ENCODE measurements at places on chromosomes 3 and 15.

DNA sequence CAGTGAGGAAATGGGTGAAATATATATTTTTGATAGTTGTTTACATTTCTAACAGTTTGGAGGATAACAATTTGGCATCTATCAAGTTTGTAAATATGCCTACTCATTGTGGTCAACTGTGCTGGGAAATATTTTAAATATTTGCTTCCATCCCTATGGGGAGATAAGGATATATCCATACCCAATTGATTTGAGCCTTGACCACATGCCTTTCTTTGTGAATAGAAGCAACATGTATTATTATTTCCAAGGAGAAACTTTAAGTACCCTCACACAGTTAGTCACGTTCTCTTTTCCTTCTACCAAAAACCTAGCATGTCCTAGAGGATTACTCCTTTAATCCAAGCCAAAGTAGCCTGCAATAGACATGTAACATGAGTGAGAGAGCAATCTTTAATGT is 245.4 kb upstream of the CBLB start:
- H3K4me1 ChIP-seq = no peaks in the 10 kb centered on the region
- no peak for DNase-seq
- no peaks in the 10 kb centered on the region for H3K27me3 ChIP-seq
- H3K36me3 ChIP-seq = no peaks in the 10 kb centered on the region
- H3K27ac ChIP-seq = no peak overlapping the region
- no peak overlapping the region for H3K4me3 ChIP-seq

GRCh38 chr3:124463234-124463633 is 267.0 kb upstream of the UMPS start:
- no peaks in the 10 kb centered on the region for H3K4me1 ChIP-seq
- H3K36me3 ChIP-seq = no peaks in the 10 kb centered on the region
- H3K4me3 ChIP-seq = no peak overlapping the region
- no peak overlapping the region for H3K27ac ChIP-seq
- no peaks in the 10 kb centered on the region for H3K27me3 ChIP-seq

- no peaks in the 10 kb centered on the region for H3K27me3 ChIP-seq
- H3K4me1 ChIP-seq = no peaks in the 10 kb centered on the region
- no peak overlapping the region for H3K27ac ChIP-seq
Observed at GRCh38 chr3:25037049-25037547, 391.0 kb upstream of the RARB start.

DNA sequence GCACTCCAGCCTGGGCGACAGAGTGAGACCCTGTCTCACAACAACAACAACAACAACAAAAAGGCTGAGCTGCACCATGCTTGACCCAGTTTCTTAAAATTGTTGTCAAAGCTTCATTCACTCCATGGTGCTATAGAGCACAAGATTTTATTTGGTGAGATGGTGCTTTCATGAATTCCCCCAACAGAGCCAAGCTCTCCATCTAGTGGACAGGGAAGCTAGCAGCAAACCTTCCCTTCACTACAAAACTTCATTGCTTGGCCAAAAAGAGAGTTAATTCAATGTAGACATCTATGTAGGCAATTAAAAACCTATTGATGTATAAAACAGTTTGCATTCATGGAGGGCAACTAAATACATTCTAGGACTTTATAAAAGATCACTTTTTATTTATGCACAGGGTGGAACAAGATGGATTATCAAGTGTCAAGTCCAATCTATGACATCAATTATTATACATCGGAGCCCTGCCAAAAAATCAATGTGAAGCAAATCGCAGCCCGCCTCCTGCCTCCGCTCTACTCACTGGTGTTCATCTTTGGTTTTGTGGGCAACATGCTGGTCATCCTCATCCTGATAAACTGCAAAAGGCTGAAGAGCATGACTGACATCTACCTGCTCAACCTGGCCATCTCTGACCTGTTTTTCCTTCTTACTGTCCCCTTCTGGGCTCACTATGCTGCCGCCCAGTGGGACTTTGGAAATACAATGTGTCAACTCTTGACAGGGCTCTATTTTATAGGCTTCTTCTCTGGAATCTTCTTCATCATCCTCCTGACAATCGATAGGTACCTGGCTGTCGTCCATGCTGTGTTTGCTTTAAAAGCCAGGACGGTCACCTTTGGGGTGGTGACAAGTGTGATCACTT is 2.0 kb downstream of the CCR5 start:
- H3K4me1 ChIP-seq = no peaks in the 10 kb centered on the region
- H3K27me3 ChIP-seq = no peaks in the 10 kb centered on the region
- H3K4me3 ChIP-seq = no peak overlapping the region

DNA sequence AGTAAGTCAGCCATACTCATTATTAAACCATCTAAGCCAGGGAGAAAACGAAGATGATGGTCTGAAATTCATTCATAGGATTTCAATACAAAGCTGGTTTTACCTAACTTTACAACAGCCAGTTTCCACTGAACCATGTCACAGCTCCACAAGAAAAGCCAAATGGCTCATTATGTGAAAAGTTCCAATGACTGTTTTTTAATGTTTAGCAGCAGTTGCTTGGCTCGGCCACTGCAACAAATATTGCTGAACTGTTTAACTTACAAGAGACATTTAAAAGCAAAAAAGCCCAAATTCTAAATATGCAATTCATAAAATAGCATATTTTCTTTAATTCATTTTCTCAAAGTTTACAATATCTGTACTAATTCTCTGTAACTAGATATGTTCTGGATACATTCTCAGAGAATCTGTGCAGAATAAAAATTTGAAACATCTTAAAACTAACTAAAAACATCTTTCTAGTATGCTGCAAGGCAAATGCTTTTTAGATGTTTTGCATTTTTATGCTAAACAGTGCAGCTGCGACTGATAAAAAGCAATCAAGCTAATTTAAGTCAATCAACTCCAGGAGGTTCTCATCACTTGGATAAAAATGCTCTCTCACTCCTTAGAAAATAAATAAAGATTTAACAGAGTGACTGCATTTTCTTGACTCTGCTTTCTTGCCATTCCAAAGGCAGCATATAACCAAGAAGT is 356.5 kb downstream of the ERC2 start:
- DNase-seq = no peak
- no peaks in the 10 kb centered on the region for H3K36me3 ChIP-seq
- no peaks in the 10 kb centered on the region for H3K27me3 ChIP-seq
- no peak overlapping the region for H3K27ac ChIP-seq
- H3K4me1 ChIP-seq = peaks cover 15% of the 10 kb centered on the region
- no peak overlapping the region for H3K4me3 ChIP-seq

DNA sequence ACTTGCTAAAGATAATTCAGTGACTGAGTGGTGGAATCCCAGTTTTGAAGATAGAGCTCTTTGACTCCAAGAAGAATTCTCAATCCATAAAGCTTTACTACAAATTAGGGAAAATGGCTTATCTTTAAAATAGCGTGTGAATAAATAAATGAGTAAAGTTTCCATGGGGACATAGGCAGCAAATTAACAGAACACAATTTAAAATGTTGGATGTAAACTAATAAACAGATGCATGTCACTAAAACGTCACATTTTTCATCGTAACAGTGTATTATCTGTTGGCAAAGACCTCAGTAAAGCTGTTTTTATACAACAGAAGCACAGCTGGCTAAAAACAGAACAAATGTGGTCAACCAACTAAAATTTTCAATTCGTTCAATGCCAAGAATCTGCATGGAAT is 913.9 kb upstream of the CFAP20DC start:
- H3K4me3 ChIP-seq = no peak overlapping the region
- no peak overlapping the region for H3K27ac ChIP-seq
- no peaks in the 10 kb centered on the region for H3K36me3 ChIP-seq
- no peaks in the 10 kb centered on the region for H3K4me1 ChIP-seq
- DNase-seq = no peak

DNA sequence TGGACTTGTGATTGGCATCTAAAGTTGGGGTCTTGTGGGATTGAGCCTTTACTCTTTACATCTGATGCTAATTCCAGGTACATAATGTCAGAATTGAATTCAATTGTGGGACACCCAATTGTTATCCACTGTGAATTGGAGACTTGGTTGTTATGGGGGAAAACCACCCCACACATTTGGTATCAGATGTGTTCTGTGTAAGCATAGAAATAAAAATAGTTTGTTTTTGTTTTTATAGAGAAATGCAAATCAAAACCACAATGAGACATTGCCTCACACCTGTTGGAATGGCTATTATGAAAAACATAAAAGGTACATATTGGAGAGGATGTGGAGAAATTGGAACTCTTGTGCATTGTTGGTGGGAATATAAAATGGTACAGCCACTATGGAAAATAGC is 58.5 kb downstream of the CPA3 start:
- H3K27me3 ChIP-seq = no peaks in the 10 kb centered on the region
- no peaks in the 10 kb centered on the region for H3K36me3 ChIP-seq
- no peak overlapping the region for H3K27ac ChIP-seq
- no peak for DNase-seq

DNA sequence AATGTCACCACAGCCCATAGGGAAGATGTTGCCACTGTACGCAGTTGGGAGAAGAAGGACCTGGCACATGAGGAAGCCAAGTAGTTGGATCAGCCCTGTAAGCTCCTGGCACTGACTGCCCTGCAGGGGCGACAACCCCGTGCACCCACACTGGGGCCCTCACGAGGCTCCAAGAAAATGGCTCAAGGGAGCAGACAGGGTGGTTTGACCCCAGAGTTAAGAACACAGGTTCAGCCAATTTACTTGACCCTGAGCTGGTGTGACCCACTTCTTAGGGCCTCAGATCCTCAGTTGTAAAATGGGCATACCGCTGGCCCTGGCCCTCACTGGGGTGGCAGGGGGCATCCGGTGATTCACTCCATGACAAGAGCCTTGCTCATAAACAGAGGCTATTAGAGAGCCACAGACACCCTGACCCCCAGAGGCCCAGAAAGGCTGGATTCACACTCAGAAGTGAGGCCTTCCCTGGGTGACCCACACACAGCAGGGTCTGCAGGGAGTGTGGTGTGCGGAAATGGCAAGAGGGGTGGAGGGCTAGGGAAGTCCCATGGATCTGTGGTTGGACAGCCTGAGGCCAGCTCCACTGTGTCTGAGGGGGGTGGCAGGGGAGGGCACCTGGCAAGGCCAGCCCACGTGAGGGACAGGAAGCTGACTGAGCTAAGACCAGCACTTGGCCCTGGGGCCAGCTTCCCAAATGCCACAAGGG is 1.7 kb upstream of the HHATL start:
- H3K4me3 ChIP-seq = no peak overlapping the region
- no peaks in the 10 kb centered on the region for H3K4me1 ChIP-seq
- no peaks in the 10 kb centered on the region for H3K27me3 ChIP-seq
- no peaks in the 10 kb centered on the region for H3K36me3 ChIP-seq
- peak; percentile 42 for DNase-seq
- H3K27ac ChIP-seq = no peak overlapping the region

- no peak overlapping the region for H3K27ac ChIP-seq
- H3K27me3 ChIP-seq = no peaks in the 10 kb centered on the region
- no peak for DNase-seq
- peaks cover 10% of the 10 kb centered on the region for H3K36me3 ChIP-seq
Observed at GRCh38 chr3:112568642-112569041, 6.8 kb downstream of the SLC35A5 start.

- no peak overlapping the region for H3K27ac ChIP-seq
- H3K4me3 ChIP-seq = no peak overlapping the region
- no peaks in the 10 kb centered on the region for H3K36me3 ChIP-seq
- no peaks in the 10 kb centered on the region for H3K27me3 ChIP-seq
- no peaks in the 10 kb centered on the region for H3K4me1 ChIP-seq
Observed at GRCh38 chr3:45109771-45110508, 36.2 kb downstream of the CDCP1 start.

- H3K27me3 ChIP-seq = no peaks in the 10 kb centered on the region
- H3K4me3 ChIP-seq = peak overlapping the region; percentile 41
- peak; percentile 86 for DNase-seq
- H3K27ac ChIP-seq = peak overlapping the region; percentile 43
Observed at GRCh38 chr15:99059010-99059981, 45.6 kb upstream of the SYNM start.

GRCh38 chr3:184523825-184524615 is 37.6 kb upstream of the EPHB3 start:
- no peaks in the 10 kb centered on the region for H3K4me1 ChIP-seq
- H3K4me3 ChIP-seq = no peak overlapping the region
- no peaks in the 10 kb centered on the region for H3K27me3 ChIP-seq
- H3K27ac ChIP-seq = no peak overlapping the region

GRCh38 chr3:194682189-194682693 is 3.4 kb upstream of the FAM43A start:
- no peak overlapping the region for H3K4me3 ChIP-seq
- H3K27me3 ChIP-seq = peaks cover 7% of the 10 kb centered on the region
- no peak overlapping the region for H3K27ac ChIP-seq
- no peaks in the 10 kb centered on the region for H3K36me3 ChIP-seq

DNA sequence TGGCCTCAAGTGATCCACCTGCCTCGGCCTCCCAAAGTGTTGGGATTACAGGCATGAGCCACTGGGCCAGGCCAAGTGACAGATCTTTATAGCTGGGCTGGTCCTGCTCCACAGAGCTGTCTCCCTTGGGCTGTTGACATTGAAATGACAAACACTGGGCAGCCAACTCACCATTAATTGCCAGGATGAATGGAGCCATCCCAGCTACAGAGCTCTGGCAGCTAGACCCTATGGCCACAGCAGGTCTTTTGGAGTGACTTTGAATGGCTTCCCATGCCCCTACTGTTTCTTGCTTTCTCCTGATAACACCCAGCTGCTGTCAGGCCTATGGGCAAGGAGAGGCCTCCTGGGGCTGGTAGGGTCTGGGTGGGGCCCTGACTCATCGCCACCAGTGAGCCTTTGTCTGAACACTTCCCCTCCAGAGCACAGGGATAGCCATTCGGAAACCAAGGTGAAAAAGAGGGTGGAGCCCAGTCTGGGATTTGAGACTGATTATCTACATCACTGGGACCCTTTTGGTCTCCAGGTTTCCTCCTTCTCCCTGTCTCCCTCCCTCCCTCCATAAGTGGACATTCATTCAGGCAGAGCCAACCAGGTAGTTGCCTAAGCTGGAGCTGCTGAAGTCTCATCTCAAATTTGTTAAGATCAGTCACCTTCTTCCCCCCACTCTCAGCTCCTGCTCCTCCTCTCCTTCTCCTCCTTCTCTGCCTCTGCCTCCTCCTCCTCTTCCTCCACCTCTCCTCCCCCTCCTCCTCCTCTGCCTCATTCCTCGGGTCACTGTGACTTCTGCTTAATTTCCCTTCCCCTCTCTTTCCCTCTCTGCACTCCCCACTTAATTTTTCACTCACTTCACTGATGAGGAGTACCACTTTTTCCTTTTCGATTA is 34.0 kb downstream of the BHLHE40 start:
- no peaks in the 10 kb centered on the region for H3K36me3 ChIP-seq
- H3K4me3 ChIP-seq = no peak overlapping the region
- H3K27ac ChIP-seq = no peak overlapping the region
- peak; percentile 15 for DNase-seq

GRCh38 chr15:48147358-48147757 is 26.6 kb downstream of the SLC24A5 start:
- H3K27ac ChIP-seq = no peak overlapping the region
- H3K36me3 ChIP-seq = peaks cover 63% of the 10 kb centered on the region
- no peaks in the 10 kb centered on the region for H3K4me1 ChIP-seq
- H3K4me3 ChIP-seq = no peak overlapping the region

DNA sequence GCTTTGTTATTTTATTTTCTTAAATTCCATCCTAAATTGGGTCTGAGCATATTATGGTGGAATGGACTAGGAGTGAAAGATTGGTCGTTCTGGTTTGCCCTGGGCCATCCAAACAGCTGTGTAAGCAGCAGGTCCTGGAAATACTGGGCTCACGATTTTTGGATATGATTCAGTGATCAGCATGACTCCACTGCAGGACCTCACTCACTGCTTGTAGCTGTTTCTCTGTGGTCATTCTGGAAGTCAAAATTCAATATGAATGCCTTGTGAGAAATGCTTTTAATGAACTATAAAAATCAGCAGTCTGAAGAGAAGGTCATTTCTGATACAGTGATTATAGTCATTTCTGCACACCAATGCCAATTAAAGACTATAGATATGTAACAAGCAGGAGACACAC is 185.0 kb downstream of the RBMS3 start:
- no peak overlapping the region for H3K4me3 ChIP-seq
- no peak overlapping the region for H3K27ac ChIP-seq
- H3K27me3 ChIP-seq = no peaks in the 10 kb centered on the region
- no peaks in the 10 kb centered on the region for H3K36me3 ChIP-seq
- no peak for DNase-seq

Measured in H1 (cell line).